ENCODE measurements at places on chromosomes 16 and 17.

DNA sequence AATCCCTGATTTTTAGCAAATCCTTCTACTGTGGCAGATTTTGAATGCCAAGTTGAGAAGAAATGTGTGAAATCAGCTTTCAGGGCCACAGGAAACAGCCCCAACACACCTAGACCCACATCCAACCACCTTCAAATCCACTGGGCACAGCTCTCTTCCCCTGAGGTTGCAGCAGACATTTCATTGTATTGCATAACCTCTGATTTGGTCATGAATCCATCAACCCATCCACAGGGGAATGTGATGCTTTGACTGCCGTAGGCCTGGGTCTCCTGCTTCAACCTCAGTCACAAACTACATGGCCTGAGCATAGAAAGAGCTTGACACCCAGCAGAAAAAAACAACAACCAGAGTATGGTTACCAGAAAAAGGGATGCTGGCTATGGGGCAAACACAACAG is 145.6 kb downstream of the GSG1L start:
- DNase-seq: no peak

- DNase-seq: peak; percentile 70
Observed at GRCh38 chr16:71364133-71364681, 5.7 kb downstream of the CALB2 start.

DNA sequence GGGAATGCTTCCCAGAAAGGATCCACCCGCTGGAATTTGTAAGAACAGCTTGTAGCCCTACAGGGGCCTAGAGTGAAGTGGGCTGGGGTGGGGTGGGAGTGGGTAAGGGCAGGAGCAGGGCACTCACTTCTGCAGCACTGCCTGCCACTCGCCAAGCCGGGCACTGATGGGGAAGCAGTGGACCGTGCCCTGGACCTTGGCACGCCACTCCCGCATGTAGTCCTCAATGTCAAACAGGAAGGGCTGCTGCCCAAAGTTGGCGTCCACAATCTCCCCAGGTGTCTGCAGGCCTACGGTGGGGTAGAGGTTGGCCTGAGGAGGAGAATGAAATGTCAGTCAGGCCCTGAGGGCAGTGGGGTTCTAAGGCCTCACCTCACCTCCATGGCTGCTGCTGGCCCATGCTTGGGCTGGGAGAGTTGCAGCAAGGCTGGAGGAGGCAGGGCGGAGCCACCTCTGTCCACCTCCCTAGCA is 15.7 kb upstream of the GFOD2 start:
- DNase-seq: no peak

DNA sequence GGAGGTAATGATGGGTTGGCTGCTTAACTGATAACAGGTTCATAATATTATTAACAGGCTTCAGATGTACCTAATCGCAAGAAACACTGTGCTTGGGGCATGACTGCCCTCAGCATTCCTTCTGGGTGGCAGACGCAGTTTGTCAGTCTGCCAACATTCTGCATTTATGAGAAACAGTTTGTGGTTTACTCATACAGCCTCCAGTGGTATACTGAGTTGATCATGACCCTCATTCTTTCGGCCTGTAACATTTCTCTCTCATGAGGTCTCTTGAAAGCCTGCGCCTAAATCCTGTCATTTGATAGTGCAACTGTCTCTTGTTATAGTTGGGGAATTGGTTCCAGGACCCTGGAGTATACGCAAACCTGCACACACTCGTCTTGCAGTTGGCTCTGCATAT is 4.9 kb upstream of the RUSF1 start:
- no peak for DNase-seq
